Tongue (tissue), 3 donors: ENCODE measurements at places on chromosomes 2 and 18.

DNA sequence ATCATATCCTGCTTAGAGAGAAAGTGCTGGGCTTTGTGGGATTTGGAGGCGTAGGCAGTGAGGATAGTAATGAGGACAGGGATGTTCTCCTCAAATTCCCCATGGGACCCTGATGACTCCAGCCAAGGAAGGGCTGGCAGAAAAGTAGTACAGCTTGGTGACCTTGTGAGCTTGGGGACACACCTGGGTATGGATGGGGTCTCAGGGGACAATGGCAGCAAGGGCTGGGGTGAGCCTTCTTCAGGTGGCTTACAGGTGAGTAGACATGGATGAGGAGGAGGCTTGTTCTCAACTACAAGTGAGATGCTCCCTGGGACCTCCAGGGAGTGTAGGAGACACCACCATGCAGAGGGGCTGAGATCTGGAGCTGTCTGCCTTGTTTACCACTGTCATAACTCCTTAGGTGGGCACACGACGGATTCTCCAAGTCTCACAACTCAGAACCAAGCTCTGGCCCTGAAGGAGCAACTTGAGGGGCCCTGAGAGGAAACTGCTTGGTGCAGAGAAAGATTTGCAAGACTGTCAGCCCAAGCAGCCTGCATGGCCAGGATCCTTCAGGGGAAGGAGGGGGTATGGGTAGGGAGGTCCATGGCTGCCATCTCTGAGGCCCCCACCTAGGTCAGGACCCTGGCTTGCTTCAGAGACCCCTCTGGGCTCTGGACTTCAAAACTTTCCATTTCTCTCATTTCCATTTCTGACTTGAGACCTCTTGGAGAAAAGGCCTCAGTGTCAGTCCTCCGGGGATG, 262.8 kb downstream of the DYSF start:
- DNase-seq: no peak

DNA sequence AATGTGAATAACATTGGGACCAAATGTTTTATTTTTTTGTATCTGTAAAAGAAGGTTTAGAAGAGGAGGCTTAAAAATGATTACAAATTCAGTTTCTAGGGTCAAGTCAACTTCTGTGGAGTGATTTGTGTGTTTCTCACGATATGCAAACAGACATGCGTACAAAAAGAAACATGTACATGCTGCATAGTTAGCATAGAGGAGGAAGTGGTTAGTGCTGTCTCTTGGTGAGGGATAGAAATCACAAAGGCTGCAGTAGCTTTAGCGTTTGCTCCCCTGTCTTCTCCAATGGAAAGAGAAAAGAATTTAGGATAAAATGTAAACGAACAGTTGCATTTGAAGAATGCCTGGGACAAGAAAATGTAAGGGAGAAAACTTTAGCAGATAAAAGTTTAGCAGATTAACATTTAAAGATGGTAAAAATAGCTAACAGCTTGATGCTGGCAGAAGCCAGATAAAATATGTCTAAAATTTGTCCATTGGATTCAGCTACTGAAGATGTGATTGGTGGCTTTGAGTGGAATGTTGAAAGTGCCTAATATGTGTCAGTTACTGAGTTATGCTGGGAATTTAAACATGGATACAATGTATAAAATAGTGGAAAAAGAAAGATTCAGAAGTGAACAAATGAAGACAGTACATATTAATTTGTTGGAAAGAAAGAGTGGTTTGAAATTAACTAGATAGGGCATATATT, 44.9 kb downstream of the MALT1 start:
- DNase-seq: no peak

DNA sequence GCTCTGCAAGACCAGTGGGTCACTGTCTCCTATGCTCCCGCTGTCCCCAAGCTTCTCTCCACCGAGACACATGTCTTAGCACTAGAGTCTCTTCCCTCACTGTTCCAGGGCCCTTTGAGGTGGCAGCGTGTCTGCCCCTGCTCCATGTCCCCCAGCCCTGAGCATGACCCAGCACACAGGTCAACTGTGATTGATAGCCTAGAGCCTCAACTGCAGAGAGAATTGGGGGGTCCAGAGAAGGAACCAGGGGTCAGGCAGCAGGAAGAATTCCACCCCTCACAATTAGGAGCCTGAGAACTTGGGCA, 54.6 kb upstream of the ODC1 start:
- no peak for DNase-seq

GRCh38 chr2:24085200-24085489, 511 bp upstream of the TP53I3 start:
- DNase-seq: no peak

DNA sequence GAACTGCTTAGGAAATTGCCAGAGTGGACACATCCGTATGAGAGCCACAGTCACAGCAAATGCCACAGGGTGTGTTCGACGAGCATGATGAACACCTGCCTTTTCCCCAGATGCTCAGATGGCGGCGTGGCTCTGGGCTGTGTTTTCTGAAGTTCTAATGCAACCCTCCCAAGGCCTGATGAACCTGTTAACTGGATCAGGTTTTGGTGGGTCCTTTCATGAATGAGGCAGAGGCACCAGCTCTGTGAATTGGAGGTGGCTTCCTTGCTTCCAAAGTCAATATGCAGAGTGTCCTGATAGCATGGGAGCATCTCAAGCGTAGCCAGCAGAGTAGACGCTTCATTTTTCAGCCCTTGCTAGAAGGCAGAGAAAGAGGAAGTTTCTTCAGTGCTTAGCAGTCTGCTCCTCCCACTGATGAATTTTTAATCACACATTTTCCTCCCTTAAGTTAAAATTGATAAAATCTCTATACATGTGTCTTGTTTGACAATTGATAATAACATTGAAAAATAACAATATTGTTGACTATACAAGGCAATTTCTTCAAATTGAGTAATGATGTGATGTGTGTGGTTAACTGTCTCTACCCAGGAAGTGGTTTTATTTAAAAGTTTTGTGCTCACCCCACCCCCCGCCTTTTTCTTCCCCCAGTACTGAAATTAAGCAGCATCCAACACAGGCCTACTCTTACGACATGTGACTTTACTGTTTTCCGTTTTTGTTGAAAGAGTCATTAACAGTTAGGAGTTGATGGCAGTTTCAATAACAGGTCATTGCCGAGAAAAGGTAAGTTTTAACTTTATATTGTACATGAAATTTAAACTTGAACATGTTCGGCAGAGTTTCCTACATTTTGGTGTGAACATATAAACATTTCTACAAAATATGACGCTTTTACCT, at the start of gene ARHGAP15:
Gene ARHGAP15, plus strand, starts transcription at position 739 of the 900 bp plus-strand sequence.
- DNase-seq: peak; percentile 2

DNA sequence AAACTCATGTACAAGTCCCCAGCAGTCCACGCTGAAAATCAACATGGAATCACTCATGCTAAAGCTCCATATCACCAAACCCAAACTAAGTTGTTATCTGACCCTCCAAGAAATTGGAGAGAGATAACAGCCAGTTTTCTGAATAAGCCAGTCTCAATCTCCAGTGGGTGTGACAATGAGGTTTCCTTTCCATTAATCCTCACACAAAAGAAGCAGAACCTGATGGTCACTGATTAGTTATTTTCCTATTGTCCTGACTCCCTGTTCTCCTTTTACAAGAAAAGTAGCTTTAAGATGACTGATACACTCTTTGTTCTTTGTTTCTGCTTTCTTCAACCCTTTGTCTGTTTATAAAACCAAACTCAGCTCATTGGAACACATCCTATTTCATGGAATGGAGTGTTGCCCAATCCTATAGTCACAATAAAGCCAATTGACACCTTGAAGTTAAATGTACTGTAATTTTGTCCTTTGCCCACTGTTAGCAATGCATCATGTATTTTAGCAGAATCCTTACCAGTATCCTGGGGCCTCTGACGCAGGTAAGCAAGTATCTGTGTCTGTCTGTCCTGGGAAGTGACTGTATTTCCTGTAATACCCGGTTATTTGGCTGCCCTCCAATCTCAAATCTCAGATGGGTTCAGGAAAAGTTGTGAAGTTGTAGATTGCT, 30.6 kb upstream of the SH3RF3 start:
- DNase-seq: peak; percentile 11

DNA sequence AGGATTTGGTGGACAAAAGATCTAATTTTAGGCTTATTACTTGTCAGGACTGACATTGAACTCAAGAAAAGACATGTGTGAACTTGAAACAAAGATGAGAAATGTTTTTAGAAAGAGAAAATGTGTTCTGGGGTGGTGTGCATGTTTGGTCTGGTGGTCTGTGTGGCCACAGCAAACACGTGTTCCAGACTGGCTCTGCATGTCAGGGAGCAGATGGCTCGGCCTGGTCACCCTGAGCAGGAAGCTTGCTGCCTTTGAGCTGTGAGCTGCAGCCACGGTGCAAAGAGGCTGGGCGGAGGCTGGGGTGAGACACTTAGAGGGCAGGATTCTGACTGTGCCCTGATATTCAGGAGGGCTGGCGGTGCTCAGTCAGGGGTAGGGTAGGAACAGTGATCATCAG, 186.1 kb downstream of the CTIF start:
- no peak for DNase-seq

GRCh38 chr2:20091305-20091991, 40.0 kb upstream of the LAPTM4A start:
- DNase-seq: peak; percentile 96

DNA sequence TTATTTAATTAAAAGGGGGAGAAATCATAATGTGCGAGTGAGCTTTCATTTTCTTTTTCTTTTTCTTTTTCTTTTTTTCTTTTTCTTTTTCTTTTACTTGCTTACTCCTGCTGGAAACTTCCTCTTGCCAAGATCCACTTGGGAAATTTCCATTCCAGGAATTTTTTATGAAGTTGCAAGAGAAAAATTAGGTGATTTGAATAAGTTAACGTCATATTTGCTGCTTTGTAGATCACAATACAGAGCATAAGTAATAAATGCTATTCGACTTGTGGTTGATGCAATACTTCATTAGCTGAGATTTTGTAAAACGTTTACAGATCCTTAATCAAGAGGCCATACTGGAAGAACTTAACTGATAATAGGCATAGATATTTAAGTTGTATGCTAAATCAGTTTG, 354.7 kb upstream of the SMIM21 start:
- DNase-seq: peak; percentile 5

DNA sequence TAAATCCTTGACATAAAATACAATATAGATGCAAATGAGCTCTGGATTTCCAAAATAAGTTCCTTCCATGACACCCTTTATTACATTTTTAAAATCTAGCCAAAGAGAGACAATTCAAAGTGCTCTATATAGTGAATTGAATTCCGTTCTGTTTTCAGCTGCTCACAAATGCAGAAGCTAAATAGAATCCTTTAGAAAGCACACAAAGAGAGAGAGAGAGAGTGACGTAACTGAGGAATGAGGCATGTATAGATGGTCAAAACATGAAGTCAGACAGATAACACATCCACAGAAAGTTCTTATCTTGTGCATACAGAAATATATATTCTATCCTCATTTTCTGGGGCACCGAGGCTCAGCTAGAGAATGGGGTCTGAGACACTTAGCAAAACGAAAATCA, 344.7 kb upstream of the NETO1 start:
- no peak for DNase-seq

DNA sequence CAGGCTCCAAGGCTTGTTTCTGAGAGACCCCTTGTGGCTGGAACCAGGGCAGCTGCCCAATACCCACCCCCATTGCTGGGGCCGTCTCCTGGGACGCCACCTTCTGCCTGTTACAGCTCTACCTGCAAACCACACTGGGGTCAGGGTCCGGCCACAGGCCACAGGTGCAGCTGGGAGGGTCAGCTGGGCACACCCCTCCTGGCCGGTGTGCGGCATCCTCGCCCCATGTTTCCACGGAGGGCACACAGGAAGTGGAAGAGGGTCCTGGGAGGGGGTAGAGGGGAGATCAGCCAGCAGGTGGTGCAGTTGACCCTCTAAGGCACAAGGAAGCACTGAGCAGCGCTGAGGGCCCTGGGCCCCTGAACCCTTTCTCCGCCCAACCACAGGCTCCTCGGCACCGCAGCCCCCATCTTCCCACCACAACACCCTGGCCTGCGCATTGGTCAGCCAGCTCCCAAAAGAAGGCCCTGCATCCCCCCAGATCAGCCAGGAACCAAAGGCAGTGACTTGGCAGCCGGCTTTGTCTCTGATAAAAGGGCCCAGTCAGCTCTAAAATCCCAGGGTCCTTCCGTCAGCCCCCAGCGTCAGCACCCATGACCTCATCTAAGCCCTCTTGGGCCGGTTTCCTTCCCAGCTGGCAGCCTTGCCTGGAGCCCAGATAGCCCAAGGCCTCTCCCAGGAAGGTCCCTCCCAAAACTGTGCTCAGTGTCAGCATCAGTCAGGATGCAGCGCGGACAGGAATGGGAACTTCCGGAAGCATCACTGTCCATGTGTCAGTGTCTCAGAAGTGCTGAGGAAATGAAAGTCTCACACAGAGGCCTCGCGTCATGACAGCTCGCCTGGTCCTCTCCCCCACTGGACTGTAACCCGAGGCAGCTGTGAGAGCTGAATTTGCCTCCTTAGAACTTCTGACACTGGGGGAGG, 1.7 kb downstream of the ERFE start:
- DNase-seq: no peak

DNA sequence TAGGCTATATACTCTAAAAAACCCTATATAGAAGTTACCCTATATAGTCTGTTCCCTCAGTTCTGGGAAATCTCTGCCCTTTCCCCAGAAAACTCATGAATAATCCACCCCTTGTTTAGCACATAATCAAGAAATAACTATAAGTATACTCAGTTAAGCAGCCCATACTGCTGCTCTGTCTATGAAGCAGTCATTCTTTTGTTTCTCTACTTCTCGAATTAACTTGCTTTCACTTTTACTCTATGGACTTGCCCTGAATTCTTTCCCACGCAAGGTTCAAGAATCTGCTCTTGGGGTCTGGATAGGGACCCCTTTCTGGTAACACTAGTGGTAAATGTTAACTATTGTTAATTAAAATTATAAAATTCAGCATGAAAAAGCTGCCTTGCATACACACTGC, 17.4 kb upstream of the AP1S3 start:
- DNase-seq: no peak

GRCh38 chr2:73730810-73731209, 6.3 kb downstream of the TPRKB start:
- DNase-seq: no peak

DNA sequence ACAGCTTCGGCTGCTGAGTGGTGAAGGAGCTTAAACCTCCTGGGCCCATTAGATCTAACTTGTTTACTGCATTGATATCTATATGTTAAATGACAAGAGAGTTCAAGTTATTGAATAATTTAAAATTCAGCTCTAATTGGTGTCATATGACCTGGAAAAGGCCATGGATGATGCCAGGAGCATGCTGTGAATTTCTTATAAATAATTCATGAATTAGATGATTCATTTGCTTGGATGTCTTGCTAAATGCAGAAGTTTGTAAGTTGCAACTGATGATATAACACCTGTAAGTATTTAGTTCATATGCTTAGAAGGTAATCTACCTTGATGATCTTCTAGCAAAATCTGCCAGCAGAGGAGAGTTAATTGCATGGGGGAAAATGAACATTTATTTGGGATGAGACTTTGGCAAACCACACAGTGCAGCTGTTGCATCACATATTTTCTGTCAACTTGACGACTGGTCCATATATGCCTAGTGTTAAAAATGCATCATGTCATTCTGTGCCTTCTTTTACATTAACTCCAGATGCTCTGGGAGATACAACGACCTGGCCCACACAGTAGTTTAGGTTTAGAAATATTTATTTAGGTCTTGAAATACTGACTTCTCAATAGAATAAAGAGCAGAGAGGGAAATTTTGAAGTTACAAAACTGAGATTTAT, 226.3 kb downstream of the KIAA1328 start:
- DNase-seq: no peak

GRCh38 chr2:240277073-240277806, 136.8 kb upstream of the OTOS start:
- DNase-seq: no peak
